ENCODE measurements at places on chromosomes 5 and 9.

DNA sequence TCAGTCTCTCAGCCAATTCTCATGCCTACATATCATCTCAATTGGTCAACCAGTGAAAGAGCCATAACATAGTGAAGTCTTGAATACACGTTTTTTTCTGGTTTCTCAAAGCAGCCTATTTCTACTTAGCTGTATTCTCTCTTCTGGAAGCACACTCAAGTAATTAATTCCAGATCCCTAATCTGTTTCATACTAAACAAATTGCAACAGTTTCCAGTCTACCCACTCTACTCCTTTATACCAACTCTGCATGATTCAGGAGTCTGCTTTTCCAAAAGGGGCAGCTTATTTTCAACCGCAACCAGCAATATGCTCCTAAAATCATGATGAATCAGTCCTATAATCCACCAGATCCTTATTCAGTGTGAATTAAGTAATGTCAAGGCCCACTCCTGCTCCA lies 211.7 kb downstream of the TLE1 start:
- no peak for DNase-seq

- DNase-seq, result no peak
These were observed 860.1 kb upstream of the TYRP1 start for GRCh38 chr9:11833056-11833455.

- peak; percentile 38 for DNase-seq
These were observed 7.2 kb downstream of the GAPT start for GRCh38 chr5:58498340-58498942.

DNA sequence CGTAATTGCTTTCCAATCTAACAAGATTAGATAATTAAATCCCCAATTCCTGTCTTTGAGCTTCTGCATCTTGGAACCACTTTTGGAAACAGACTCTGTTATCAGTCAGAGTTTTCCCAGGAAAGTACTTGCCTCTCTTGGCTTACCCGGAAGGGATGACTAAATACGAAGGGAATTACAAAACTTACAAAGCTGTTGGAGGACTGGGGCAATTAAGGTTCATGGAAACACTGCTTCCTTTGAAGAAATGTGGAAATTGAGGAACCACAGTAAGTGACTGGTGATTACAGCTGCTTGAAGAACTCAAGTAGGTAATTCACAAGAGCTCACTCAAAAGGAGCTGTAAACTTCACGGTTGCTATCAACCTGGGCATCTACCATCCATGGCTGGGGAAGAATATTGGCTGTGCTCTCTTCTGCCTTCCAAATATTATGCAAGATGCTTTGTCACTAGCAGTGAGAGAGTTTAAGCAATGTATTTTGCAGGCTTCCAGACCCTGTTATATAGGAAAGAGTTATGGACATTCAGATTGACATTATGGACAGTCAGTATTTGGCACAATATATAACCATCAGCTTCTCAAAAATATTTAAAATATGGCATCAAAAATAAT lies 104.6 kb upstream of the MAN2A1 start:
- no peak for DNase-seq

DNA sequence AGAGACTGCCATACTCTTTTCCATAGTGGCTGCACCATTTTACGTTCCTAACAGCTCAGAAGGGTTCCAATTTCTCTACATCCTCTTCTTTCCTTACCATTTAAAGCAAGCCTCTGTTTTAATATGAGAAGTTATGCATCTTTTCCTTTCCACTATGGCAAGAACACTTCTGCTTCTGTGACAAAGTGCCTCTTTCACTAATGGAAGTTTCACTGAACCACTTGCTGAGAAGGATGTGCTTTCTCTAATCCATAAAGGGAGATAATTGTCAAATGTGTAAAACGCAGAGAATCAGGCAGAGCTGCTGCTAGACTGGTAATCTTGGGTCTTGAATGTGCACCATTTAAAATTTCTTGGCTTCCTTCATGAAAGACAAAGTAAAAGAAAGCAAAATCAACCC lies 131.6 kb downstream of the PJA2 start:
- no peak for DNase-seq

GRCh38 chr5:16663840-16664239 lies 47.0 kb upstream of the RETREG1 start:
- DNase-seq, result no peak

GRCh38 chr9:83312537-83312936 lies 225.7 kb downstream of the FRMD3 start:
- no peak for DNase-seq

- no peak for DNase-seq
These were observed 14.8 kb downstream of the ETF1 start for GRCh38 chr5:138528208-138528607.

GRCh38 chr9:122060481-122060880 lies 32.6 kb downstream of the TTLL11 start:
- no peak for DNase-seq

DNA sequence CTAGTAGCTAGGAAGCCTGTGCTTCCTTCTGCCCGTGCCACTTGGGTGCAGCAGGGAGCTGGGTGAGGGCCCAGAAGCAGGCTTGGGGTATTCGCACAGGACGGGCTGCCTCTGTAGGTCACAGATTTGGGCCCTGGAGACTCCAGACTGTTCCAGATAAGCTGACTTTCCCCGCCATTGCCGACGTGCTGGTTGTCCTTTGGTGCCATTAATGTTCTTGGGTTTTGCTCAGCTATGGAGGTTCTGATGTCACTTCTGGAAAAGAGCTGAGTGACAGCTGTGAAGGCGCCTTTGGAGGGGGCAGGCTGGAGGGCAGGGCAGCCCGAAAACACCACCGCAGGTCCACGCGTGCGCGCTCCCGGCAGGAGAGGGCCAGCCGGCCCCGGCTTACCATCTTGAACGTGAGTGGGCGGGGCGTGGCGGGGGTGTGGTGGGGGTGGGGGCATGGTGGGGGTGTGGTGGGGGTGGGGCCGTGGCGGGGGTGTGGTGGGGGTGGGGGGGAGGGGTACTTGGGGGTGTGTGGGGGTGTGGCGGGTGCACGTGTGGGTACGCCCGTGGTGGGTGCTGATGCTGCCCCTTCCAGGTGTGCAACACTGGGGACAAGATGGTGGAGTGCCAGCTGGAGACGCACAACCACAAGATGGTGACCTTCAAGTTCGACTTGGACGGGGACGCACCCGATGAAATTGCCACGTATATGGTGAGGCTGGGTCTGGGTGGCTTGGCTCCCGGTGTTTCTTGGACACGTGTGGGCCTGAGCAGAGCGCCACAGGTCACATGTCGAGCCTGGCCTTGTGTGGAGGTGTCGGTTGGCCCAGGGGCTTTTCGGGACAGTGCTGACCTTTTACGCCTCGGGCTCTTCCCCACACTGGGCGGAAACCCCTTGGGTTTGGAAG lies 79.6 kb downstream of the WNK2 start:
- DNase-seq, result no peak

DNA sequence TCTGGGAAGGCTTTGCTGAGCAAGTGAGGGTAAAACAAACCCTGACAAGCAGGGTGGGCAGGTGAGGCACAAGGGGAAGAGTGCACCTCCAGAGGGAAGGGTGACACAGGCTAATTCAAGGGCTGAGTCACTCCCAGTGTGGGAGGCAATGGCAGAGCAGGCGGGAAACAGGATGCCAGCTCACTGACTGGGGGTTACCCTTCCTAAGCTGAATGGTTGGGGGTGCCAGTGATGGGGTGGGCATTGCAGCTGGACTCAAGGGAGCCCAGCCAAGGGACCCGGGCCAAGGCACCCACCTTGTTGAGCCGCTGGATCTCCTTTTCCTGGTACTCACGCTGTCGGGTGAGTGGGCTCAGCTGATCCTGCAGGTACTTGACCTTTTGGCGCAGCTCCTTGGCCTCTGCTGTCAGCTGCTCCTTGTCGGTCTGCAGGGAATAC lies 18.4 kb downstream of the GPX3 start:
- no peak for DNase-seq

GRCh38 chr5:45335978-45336377 lies 360.2 kb downstream of the HCN1 start:
- no peak for DNase-seq

GRCh38 chr9:107922260-107922659 lies 432.7 kb upstream of the KLF4 start:
- no peak for DNase-seq

- no peak for DNase-seq
These were observed 696.2 kb downstream of the DNAH5 start for GRCh38 chr5:13248253-13248652.

DNA sequence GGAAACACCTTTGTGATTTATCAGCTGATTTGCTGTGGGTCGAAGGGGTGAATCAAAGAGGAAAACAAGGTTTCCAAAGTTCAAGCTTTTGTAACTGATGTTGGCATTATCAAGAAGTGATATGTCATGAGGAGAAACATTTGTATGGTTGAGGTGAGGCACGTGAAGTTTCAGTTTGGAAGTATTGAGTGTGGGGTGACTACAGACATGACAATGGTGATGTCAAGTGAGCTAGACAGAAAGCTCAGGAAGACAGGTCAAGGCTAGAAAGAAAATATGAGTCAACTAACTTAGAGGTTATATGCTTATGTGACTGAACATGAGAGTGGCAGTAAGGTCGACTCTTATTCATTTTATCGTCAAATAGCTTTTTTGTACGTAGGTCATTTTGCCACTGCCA lies 99.1 kb downstream of the RAB3C start:
- DNase-seq, result no peak

DNA sequence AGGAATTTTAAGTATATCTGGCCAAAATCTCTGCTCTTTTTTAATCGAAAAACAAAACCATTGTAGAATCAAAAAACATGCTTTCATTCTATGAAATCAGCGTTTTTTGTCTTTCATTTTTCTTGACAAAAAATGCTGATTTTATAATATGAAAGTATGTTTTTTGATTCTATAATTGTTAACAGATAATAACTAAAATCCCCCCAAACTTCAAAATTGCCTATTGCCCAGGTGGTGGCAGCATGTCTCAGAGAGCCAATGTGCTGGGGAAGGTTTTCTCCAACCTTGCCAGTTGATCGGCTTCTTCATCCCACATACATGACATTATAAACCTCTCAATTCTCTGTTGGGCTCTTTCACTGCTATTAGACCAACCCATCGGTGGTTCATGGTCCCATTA lies 5.1 kb upstream of the SMIM15 start:
- DNase-seq, result peak; percentile 37

- DNase-seq, result no peak
These were observed 68.8 kb downstream of the RXRA start for GRCh38 chr9:134395002-134395517.

DNA sequence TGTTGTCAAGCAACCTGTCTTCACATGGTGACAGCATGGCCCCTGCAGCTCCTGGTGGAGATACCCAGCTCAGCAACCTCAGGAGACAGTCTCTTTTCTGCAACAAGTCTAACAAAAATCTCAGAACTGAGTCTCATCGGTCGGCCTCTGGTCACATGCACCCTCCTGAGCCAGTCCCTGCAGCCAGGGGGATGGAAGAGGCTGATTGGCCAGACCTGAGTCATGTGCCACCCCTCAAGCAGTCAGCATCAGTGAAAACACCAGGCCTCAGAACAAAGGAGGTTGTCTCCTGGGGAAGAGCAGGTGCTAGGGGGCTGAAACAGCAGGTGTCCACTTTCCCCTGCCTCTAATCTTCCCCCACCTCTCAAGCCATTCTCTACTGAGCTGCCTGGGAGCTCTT lies 54.4 kb downstream of the SMIM23 start:
- DNase-seq, result no peak

- DNase-seq, result no peak
These were observed 185.8 kb downstream of the CD180 start for GRCh38 chr5:67010684-67011409.

DNA sequence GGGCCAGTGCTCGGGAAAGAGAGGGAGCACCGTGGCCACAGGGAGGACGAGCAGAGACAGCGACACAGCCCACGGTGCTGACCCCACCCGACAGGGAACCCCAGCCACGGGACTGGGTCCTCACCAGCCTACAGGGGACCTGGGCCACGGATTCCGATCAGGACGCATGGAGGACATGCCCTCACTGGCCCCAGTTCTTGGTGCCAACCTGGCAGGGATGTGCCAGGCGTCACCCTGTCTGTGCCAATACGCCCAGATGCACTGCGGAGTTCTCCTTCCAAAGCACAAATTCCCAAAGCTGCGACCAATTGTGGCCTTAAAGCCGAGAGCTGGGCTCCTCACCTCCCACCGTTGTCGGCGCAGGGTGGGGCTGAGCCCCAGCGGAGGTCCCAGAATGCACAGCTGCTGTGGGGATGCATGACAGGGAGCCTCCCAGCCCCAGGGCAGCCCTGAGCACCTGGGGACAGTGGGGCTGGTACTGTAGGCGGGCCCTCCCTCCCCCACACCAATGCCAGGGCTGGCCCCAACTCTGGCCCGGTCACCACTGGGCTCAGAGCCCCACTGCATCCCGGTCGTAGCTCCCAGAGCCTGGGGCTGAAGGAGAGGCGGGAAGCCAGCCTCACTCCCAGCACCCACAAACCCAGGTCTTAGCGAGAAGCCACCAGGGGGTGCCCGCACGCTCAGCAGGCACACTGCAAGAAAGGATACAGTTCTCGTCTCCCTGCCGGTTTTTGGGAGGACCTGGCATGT lies 44.2 kb downstream of the NKD2 start:
- DNase-seq, result no peak

- DNase-seq, result no peak
These were observed 4.4 kb upstream of the NFIB start for GRCh38 chr9:14318361-14318760.

DNA sequence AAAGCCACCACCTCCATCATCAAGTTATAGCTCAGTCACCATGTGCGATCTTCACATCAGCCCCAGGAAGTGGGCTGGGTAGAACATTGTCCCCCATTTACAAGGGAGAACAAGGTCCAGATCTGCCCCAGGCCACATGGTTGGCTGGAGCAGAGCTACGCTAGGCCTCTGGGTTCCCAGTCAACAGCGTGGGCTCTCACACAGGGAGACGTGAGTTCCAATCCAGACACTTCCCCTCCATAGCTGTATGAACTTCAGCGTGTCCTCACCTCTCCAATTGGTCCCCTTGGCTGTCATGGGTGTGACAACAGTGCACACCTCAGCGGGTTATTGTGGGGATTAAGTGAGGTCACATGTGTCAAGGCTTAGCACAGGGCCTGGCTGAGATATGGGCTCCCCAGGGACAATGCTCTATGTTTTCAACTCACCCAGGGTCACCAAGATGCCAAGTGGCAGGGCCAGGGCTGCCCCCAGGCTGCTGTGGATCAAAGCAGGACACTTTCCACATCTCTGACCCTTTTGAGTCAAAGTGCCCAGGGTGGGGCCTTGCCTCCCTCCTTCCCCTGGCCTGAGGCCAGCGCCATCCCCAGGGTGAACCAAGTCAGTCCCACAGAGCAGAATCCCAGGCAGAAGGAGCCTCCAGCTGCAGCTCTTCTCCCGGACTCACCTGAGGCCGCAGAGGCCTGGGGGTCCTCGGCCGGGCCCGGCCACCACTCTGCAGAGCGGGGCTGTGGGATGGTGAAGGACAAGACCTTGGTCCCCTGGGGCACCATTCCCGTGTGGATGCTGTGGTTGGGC lies 19.8 kb downstream of the AKNA start:
- DNase-seq, result no peak

- DNase-seq, result peak; percentile 21
These were observed 508.2 kb downstream of the ACTL7B start for GRCh38 chr9:108347463-108348188.

- peak; percentile 88 for DNase-seq
These were observed 50.1 kb upstream of the RETREG1 start for GRCh38 chr5:16666883-16667398.

GRCh38 chr5:181189363-181189961 lies 15.5 kb downstream of the TRIM7 start:
- no peak for DNase-seq

GRCh38 chr9:115015018-115015635 lies 84.7 kb upstream of the TNFSF8 start:
- no peak for DNase-seq
